ENCODE measurements at places on chromosomes 16 and 17. TPM values are rescaled to one million over a fixed set of nuclear protein-coding genes. Genes with fewer than 3 reads are reported as not detected.

ANKRD40CL gene
- polyA plus RNA-seq: 23.0 TPM

KIF2B gene
- not detected for polyA plus RNA-seq

MT1H gene
- 3.0 TPM for polyA plus RNA-seq

OR1A2 gene
- not detected for polyA plus RNA-seq

ADCY7 gene
- polyA plus RNA-seq: 7.8 TPM

DHRS7C gene
- not detected for polyA plus RNA-seq

DUS2 gene
- 8.9 TPM for polyA plus RNA-seq

- no peaks in the 10 kb centered on the region for H3K4me1 ChIP-seq
- DNase-seq: no peak
- H3K27ac ChIP-seq: no peak overlapping the region
- no peaks in the 10 kb centered on the region for H3K27me3 ChIP-seq
- no peak overlapping the region for H3K4me3 ChIP-seq
These were observed 46.7 kb downstream of the RNF157 start for GRCh38 chr17:76193591-76193990.

DNA sequence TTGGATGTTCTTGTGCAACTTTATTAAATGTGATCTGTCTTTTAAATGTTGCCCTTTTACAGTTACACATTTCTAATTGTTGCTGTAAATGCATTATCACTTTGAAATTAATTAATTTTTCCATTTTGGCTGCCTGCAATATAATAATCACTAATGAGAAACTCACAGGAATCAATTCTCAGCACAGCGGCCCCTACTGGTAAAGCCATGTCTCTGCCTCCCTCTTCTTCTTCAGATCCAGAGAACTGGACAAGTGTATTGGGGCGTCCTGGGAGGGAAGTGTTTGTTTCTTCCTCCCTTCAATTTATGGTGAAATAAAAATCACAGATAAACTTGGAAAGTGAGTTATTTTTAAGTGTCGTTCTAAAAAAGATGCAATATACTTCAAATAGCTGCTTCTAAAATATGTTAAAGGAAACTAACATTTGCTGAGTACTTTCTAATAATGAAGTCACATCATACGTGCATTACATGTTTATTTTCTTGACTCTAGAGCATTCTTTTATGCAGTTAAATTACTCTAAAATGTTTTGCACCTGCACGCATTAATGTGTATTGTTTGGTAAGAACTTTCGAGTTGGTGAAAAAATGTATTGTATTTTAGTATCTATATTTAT, 338.0 kb downstream of the WWOX start:
- no peak for DNase-seq
- no peaks in the 10 kb centered on the region for H3K27me3 ChIP-seq
- no peaks in the 10 kb centered on the region for H3K36me3 ChIP-seq
- no peaks in the 10 kb centered on the region for H3K4me1 ChIP-seq

- no peak overlapping the region for H3K27ac ChIP-seq
- DNase-seq: no peak
- H3K4me1 ChIP-seq: no peaks in the 10 kb centered on the region
- H3K27me3 ChIP-seq: no peaks in the 10 kb centered on the region
- H3K4me3 ChIP-seq: no peak overlapping the region
These were observed 13.3 kb upstream of the HOXB2 start for GRCh38 chr17:48558057-48558830.

GRCh38 chr17:63398680-63399079, 47.4 kb downstream of the CYB561 start:
- no peaks in the 10 kb centered on the region for H3K4me1 ChIP-seq
- H3K27ac ChIP-seq: peak overlapping the region; percentile 14
- H3K4me3 ChIP-seq: no peak overlapping the region

GRCh38 chr17:72090108-72090507, 30.7 kb upstream of the SOX9 start:
- DNase-seq: no peak
- H3K27me3 ChIP-seq: peaks cover 3% of the 10 kb centered on the region
- no peak overlapping the region for H3K4me3 ChIP-seq
- H3K36me3 ChIP-seq: no peaks in the 10 kb centered on the region

DNA sequence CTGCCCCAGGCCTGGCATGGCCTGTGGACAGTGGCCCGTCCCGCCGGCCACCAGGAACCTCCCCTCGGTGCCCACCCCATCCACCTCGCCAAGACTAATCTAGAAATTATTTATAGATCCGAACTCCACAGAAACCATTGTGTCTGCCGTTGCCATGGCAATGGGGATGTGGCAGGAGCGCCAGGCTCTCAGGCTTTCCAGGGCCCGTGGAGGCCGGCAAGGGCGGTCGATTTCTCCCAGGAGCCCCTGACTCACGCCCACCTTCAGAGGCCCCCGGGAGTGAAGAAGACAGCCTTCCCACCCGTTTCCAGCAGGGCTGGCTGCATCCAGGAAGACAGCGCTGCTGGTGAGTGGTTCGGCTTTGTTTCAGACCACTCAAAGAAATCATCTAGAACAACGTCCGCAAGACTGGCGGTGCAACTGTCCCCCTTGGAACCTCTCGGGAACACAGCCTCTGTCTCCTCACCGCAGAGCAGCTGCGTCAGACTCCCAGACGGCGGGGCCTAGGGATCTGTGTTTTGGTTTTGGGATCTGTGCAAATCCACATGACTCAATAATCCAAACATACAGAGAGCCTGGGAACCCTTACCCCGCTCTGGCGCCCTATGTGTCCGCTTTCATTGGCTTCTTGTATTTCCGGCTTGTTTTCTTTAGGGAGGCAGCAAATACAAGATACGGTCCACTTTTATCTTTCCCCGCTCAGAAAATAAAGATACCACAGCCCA, 48.5 kb upstream of the ZCCHC14 start:
- H3K4me1 ChIP-seq: no peaks in the 10 kb centered on the region
- peak; percentile 91 for DNase-seq
- H3K36me3 ChIP-seq: no peaks in the 10 kb centered on the region
- peak overlapping the region; percentile 2 for H3K4me3 ChIP-seq
- peak overlapping the region; percentile 18 for H3K27ac ChIP-seq

GRCh38 chr17:78957128-78957527, 22.6 kb downstream of the LGALS3BP start:
- DNase-seq: no peak
- H3K36me3 ChIP-seq: no peaks in the 10 kb centered on the region
- H3K4me1 ChIP-seq: no peaks in the 10 kb centered on the region
- no peak overlapping the region for H3K27ac ChIP-seq

GRCh38 chr16:9138021-9138680, 46.7 kb downstream of the HAPSTR1 start:
- no peaks in the 10 kb centered on the region for H3K4me1 ChIP-seq
- no peak overlapping the region for H3K4me3 ChIP-seq
- H3K27ac ChIP-seq: no peak overlapping the region
- peak; percentile 55 for DNase-seq
- H3K27me3 ChIP-seq: no peaks in the 10 kb centered on the region
- no peaks in the 10 kb centered on the region for H3K36me3 ChIP-seq

GRCh38 chr16:391885-392335, 5.1 kb upstream of the NME4 start:
- H3K27ac ChIP-seq: no peak overlapping the region
- H3K27me3 ChIP-seq: no peaks in the 10 kb centered on the region
- no peak for DNase-seq
- no peaks in the 10 kb centered on the region for H3K36me3 ChIP-seq
- no peak overlapping the region for H3K4me3 ChIP-seq
- H3K4me1 ChIP-seq: no peaks in the 10 kb centered on the region

DNA sequence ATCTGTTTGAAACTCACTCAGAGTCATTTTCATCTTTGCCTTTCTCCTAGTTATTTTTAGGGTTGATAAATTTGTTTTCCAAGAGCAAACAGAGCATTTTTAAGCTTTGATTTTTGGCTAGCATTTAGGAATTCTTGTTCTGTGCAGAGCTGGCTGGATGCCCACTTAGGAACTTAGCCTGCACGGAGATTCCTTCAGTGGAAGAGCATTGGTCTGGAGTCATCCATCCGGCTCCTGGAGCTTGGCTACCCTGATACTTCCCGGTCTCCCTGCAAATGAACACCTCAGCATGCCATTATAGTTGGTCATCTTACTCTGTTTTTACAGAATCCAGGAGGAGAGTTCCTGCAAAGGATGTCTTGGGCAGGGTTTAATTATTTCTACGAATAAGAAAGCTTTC, 57.1 kb downstream of the SPECC1 start:
- DNase-seq: peak; percentile 71
- H3K27me3 ChIP-seq: no peaks in the 10 kb centered on the region
- H3K36me3 ChIP-seq: no peaks in the 10 kb centered on the region
- H3K27ac ChIP-seq: peak overlapping the region; percentile 51

- DNase-seq: no peak
- H3K4me1 ChIP-seq: no peaks in the 10 kb centered on the region
These were observed 35.3 kb downstream of the B9D1 start for GRCh38 chr17:19327031-19327783.

- H3K27me3 ChIP-seq: no peaks in the 10 kb centered on the region
- H3K4me3 ChIP-seq: no peak overlapping the region
- DNase-seq: no peak
- H3K27ac ChIP-seq: no peak overlapping the region
- H3K4me1 ChIP-seq: no peaks in the 10 kb centered on the region
These were observed 7.1 kb downstream of the CTRB1 start for GRCh38 chr16:75225678-75226515.

- H3K4me1 ChIP-seq: no peaks in the 10 kb centered on the region
- peaks cover 2% of the 10 kb centered on the region for H3K27me3 ChIP-seq
- H3K4me3 ChIP-seq: no peak overlapping the region
- H3K36me3 ChIP-seq: no peaks in the 10 kb centered on the region
- no peak for DNase-seq
- H3K27ac ChIP-seq: no peak overlapping the region
These were observed 708.0 kb upstream of the SOX9 start for GRCh38 chr17:71412803-71413202.

- peak overlapping the region; percentile 67 for H3K4me3 ChIP-seq
- no peaks in the 10 kb centered on the region for H3K4me1 ChIP-seq
- peaks cover under 1% of the 10 kb centered on the region for H3K36me3 ChIP-seq
- DNase-seq: no peak
These were observed 541 bp downstream of the ZNF18 start for GRCh38 chr17:11996722-11997146.

DNA sequence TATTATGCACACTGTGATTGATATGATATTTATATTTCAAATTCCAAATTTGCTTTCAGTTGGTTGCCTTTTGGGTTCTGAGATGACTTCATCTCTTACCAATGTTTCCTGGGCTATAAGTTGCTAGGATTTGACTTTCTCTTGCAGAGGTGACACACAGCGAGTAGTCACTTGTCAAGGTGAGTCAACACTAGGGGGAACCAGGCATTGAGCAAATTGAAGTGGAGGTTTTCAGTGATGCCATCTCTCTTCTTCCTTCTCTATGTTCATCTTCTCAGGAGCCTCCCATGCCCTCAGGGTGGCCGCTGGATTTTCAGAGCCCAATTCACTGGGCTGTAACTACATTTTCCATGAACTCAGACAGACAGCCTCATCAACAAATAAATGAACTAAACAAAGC, 6.0 kb upstream of the CPD start:
- no peaks in the 10 kb centered on the region for H3K36me3 ChIP-seq
- no peak overlapping the region for H3K4me3 ChIP-seq
- H3K4me1 ChIP-seq: no peaks in the 10 kb centered on the region

- no peaks in the 10 kb centered on the region for H3K27me3 ChIP-seq
- H3K36me3 ChIP-seq: no peaks in the 10 kb centered on the region
- H3K4me3 ChIP-seq: no peak overlapping the region
These were observed 2.1 kb upstream of the ESRP2 start for GRCh38 chr16:68238029-68238345.

DNA sequence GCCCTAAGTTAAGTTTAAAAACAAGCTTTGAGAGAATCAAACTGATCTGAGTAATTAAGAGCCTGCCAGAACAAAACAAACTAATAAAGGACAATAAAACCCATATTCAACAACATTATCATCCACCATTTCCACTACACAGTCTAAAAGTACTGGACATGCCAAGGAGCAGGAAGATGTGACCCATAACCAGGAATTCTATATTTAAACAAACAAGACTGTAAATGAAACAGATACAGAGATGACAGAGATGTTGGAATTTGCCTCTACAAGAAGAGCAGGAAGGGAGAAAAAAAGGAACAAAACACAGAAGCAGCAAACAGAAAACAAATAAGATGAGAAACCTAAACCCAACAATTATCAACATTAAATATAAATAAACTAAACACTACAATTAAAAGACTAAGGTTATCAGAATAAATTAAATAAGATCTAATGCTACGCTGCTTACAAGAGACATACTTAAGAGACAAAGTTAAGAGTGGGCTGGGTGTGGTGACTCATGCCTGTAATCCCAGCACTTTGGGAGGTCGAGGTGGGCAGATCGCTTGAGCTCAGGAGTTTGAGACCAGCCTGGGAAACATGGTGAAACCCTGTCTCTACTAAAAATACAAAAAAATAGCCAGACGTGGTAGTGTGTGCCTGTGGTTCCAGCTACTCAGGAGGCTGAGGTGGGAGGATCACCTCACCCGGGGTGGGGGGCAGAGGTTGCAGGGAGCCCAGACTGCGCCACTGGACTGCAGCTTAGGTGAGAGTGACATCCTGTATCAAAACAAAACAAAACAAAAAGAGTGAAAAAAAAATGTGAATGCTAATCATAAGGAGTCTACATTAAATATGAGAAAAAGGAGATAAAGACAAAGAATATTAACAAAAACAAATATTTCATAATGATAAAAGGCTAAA, 50.6 kb downstream of the CREBBP start:
- no peak for DNase-seq
- no peak overlapping the region for H3K27ac ChIP-seq
- no peaks in the 10 kb centered on the region for H3K27me3 ChIP-seq
- H3K4me1 ChIP-seq: peaks cover 2% of the 10 kb centered on the region

- no peak for DNase-seq
- H3K36me3 ChIP-seq: peaks cover 25% of the 10 kb centered on the region
- no peak overlapping the region for H3K27ac ChIP-seq
- H3K27me3 ChIP-seq: no peaks in the 10 kb centered on the region
- no peaks in the 10 kb centered on the region for H3K4me1 ChIP-seq
- H3K4me3 ChIP-seq: no peak overlapping the region
These were observed 9.5 kb upstream of the DHRS13 start for GRCh38 chr17:28912281-28912937.

All from aorta (tissue), 5 donors.